Naive thymus-derived CD8-positive, alpha-beta T cell (primary cell): ENCODE measurements at places on chromosomes 11 and 22. TPM values are rescaled to one million over a fixed set of nuclear protein-coding genes. Genes with fewer than 3 reads are reported as not detected.

The BACE1 gene
- 0.41 TPM for polyA plus RNA-seq

The DEFB131B gene
- not detected for polyA plus RNA-seq

The FDXACB1 gene
- 8.3 TPM for polyA plus RNA-seq

The SLC1A2 gene
- not detected for polyA plus RNA-seq

The NDUFS3 gene
- 101 TPM for polyA plus RNA-seq

The OR4D10 gene
- polyA plus RNA-seq: not detected

The PRG3 gene
- polyA plus RNA-seq: not detected

The LINC01488 gene
- not detected for polyA plus RNA-seq

The OR5B21 gene
- polyA plus RNA-seq: not detected

The CD6 gene
- polyA plus RNA-seq: 150 TPM

The PHOX2A gene
- not detected for polyA plus RNA-seq

The FGF4 gene
- not detected for polyA plus RNA-seq

The RASSF7 gene
- 32.3 TPM for polyA plus RNA-seq

The OR10D3 gene
- not detected for polyA plus RNA-seq

The SAA1 gene
- not detected for polyA plus RNA-seq

The SHANK2 gene
- not detected for polyA plus RNA-seq

The RELA gene
- 56.6 TPM for polyA plus RNA-seq

The SCUBE1 gene
- polyA plus RNA-seq: not detected

The MMP27 gene
- polyA plus RNA-seq: not detected

The ART1 gene
- polyA plus RNA-seq: not detected

The CSRP3 gene
- polyA plus RNA-seq: not detected

The TMEM121B gene
- polyA plus RNA-seq: not detected

The PKDREJ gene
- not detected for polyA plus RNA-seq

The KCNJ11 gene
- polyA plus RNA-seq: not detected

The OR5T3 gene
- polyA plus RNA-seq: not detected

The P2RY2 gene
- polyA plus RNA-seq: not detected

The CLDN5 gene
- polyA plus RNA-seq: 0.11 TPM

The PRR5 gene
- polyA plus RNA-seq: 107 TPM

The LMNTD2 gene
- 0.96 TPM for polyA plus RNA-seq

The CD248 gene
- polyA plus RNA-seq: 128 TPM

The TCN1 gene
- polyA plus RNA-seq: not detected

The RTN4RL2 gene
- 0.21 TPM for polyA plus RNA-seq

The KCNE3 gene
- not detected for polyA plus RNA-seq

The APOA4 gene
- not detected for polyA plus RNA-seq

The JAML gene
- 195 TPM for polyA plus RNA-seq

The BIK gene
- polyA plus RNA-seq: 2.8 TPM

The LRRC56 gene
- polyA plus RNA-seq: 0.44 TPM
